ENCODE measurements at places on chromosomes 2 and 18. TPM values are rescaled to one million over a fixed set of nuclear protein-coding genes. Genes with fewer than 3 reads are reported as not detected.

The WNT6 gene
- 56.5 TPM for total RNA-seq

The ALKAL2 gene
- 2.6 TPM for total RNA-seq

The TXNDC2 gene
- not detected for total RNA-seq

The ABCG5 gene
- total RNA-seq = not detected
